ENCODE measurements at places on chromosomes 6 and 20.
A peak's percentile ranks its signal among the peaks of the same experiment; 100 is the strongest.

GRCh38 chr6:71123051-71123450, 165.6 kb upstream of the OGFRL1 start:
- no peak for DNase-seq

GRCh38 chr20:61364147-61364546, 112.1 kb downstream of the CDH4 start:
- DNase-seq = no peak

- DNase-seq = no peak
These were observed 9.1 kb downstream of the PI16 start for GRCh38 chr6:36963451-36964290.

DNA sequence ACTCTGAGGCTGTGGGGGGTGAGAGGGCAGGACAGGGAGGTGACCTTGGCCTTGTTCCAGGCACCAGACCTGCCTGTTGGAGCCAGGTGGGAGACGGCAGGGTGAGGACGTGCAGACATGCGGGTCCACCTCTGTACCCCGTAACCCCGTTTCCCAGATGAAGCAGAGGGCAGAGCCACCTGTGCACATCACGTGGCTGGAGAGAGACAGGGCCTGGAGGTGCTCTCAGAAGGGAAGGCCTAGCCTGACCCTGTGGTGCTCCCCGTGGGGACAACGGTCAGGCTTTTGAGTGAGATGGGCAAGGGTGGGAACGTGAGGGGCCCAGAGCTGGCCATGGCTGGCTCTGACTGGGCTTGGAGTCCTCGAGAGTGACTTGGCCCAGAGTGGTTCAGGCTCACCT, 6.6 kb downstream of the NTSR1 start:
- DNase-seq = no peak

DNA sequence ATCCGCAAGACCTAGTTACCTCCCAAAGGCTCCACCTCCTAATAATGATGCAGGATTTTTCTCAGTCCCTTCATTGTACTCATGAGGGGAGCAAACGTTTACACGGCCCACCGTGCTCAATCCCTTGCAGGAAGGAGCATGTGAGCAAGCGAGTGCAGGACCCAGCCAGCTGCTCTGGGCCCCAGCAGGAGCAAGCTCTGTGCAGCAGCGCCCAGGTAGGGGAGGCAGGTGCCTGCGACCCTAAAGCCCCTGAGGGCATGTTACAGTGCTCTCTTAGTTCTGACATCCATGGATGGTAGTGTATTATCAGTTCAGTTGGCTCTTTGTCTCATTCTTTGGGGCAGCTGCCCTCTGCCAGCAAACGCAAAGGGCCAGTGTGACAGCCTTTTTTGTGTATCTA, 143.4 kb downstream of the TBXT start:
- DNase-seq = no peak

DNA sequence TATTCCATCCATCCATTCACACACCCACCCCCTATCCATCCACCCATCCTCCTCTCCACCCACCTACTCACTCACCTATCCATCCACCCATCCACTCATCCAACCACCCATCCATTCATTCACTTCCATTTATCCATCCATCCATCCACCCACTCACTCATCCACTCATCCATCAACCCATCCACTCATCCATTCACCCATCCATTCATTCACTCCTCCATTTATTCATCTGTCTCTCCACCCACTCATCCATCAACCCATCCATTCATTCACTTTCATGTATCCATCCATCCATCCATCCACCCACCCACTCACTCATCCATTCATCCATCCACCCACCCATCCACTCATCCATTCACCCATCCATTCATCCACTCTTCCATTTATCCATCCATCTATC, 84.1 kb downstream of the SRC start:
- DNase-seq = no peak

DNA sequence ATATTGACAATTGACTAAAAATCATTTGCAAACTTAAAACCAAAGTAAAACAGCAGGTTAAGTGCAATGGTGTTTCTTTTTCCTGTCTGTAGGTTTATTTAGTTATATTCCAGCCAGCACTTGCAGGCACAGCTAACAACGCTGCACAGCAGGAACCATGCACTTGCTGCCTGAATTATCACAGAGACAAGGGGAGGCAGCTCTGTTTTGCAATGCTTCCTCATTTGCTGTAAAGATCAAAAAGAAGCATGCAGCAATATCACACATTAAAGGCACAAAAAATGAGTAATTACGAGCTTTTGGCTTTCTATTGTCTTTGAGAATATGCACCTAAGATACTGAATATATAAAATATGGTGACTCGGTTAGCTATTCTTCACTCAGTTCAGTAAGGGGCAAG, 241.9 kb downstream of the EPHA7 start:
- no peak for DNase-seq

DNA sequence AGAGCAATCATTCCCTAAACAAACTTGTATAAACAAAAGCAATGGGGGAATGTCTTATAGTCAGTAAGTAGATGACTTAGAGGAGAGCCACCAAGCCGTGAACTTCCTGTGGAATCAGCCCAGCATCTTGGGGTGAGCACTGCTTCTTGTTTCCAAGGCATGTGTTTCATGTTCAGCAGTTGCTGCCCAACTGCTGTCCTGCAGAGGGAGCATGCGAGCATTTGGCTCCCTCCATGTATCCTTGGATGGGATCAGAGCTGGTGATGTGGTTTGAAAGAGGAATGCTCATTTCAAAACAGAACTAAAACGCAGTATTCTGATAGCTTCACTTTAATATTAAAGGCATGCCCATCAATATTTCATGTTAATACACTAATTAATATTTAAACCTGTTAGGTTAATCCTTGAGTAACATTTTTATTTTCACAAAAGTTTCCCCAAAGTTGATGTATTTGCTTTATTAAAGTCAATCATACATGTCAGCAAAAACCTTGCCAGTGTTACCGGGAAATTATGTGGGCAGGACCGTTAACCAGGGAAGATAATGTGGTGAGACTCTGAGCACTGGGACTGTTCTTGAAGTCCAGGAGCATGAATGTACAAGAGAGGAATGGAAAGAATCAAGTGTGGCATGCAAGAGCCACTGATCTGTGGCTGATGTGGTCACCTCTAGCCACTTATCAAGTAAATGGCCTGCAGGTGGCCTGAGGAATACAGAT, 172.1 kb upstream of the GGTLC1 start:
- no peak for DNase-seq

GRCh38 chr6:156943166-156943565, 166.0 kb downstream of the ARID1B start:
- no peak for DNase-seq

DNA sequence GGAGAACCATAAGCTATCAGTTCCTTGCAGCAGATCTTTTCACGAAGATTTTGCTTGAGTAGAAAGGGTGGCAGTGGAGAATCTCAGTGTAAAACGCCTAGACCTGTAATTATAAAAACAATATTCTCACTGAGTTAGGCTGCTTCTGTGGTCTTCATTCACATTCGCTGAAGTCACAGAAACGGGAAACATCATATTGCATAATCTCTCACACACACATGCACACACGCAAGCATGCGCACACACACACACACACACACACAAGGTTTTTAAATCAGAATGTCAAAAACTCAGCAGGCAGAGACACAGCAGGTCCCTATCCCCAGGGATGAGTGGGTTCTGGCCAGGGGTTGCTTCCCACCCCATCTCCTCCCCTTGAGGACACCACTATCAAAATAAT, 175.5 kb downstream of the ATXN1 start:
- no peak for DNase-seq

- no peak for DNase-seq
These were observed 29.4 kb upstream of the RNF8 start for GRCh38 chr6:37324131-37325033.

- peak; percentile 2 for DNase-seq
These were observed 447.9 kb upstream of the OPRM1 start for GRCh38 chr6:153591159-153591558.

GRCh38 chr6:44696686-44697085, 309.2 kb downstream of the CDC5L start:
- no peak for DNase-seq

- DNase-seq = no peak
These were observed 93.9 kb downstream of the ARID1B start for GRCh38 chr6:156870924-156871539.

- no peak for DNase-seq
These were observed 211.4 kb upstream of the SMLR1 start for GRCh38 chr6:130615816-130616215.

DNA sequence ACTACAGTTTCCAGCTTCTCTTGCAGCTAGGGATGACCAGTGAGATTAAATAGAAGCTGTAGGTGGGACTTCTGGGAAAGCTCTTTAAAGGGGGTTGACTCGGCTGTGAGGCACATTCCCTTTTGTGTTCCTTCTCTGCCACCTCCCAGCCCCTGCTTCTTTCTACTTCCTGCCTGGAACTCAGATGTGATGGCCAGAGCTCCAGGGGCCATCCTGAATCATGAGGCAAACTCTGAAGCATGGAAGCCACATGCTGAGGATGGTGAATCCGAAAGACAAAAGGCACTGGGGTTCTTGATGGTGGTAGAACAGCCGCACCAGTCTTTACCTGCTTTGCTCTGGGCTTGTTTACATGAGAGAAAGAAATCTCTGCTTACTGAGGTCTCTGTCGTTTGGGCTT, 9.1 kb downstream of the CEBPB start:
- no peak for DNase-seq

DNA sequence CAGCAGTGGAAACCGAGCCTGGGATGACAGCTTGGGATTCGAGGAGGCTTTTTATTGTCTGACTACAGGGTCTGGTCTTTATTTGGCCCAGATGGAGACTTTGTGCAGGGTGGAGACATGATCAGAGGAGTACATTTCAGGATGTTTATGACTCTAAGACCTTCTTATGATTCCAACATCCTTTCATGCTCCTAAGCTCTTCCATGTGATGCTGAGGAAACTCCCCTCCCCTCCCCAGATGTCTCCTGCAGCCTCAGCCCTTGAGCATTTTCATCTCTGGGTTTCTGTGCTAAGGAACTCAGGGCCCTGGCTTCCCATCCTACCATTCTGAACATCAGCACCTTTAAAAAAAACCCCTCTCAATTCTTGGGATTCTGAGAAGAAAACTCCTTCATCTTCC, 186.6 kb downstream of the SOX4 start:
- DNase-seq = no peak

- no peak for DNase-seq
These were observed 17.3 kb upstream of the MATN4 start for GRCh38 chr20:45325371-45325770.

DNA sequence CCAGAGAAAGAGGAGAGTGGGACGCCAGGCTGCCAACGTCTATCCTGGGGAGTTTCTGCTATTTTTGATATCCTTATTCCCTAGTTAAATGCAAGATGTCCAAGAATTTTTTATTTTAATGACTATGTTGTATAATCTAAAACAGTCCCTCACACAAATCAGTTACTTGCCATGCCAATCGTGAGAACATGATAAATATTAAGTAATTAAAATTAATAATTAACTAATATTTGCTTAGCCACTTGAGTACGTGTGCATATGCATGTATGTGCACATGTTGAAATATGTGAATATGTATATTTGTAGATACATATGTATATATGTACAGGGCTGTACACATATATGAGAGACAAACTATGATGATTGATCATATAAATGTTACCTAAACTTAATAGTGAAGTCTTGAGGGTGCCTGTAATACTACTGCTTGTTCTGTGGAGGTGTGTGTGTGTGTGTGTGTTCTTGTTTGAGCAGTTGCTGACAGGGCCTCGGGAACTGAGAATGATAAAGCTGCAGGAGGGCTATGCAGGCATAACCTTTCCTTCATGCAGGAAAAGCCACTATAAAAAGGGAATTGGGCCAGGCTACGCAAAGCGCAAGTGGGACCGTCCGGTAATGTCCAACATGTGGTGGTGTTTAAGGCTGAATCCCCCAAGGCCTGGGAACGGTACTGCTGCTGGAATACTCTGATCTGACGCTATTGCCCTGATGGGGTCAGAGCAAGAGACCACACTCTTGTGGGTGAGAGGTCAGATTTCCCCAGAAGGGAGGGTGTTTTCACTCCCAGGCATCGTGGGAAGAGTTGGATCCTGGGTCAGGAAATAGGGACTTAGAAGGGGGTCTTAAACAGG, 148.3 kb upstream of the TBX18 start:
- DNase-seq = no peak

DNA sequence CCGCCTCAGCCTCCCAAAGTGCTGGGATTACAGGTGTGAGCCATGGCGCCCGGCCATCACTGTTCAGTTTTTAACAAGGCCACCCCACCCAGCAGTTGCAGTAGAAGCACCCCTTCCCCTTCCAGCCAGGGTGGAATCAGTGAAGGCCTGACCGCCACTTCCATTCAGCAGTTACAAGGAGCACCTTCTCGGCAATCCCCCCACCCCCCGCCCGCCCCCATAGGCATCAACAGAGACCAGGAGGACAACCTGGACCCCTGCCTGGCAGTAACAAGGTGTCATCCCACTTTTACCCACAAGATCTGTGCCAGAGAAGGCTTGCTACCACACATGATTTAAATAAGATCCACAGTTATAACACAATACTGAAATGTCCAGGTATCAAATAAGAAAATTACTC, 23.1 kb downstream of the NCR2 start:
- DNase-seq = no peak

- no peak for DNase-seq
These were observed 2.1 kb downstream of the WFDC8 start for GRCh38 chr20:45576995-45577394.

All from GM13977 (cell line).